GM23248 (cell line): ENCODE measurements at places on chromosomes 11 and 22.

DNA sequence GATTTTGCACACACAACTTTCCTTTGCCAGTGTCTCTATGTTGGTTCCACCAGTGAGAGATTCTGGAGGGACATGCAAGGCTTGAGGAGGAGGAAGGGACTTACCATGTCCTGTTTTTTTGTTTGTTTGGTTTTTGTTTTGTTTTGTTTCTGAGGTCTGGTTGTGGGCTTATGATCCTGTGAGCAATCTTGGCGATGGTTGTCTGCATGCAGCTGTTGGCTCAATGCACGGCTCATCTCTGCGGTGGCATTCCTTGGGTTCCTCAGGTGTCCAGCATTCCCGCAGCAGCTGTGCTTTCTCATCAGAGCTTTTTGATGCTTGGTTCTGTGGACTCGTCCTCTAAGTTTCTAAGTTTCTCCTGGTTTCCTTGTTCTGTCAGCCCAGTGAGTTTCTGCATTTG is 4.8 kb upstream of the NNMT start:
- peak; percentile 83 for DNase-seq
- peak overlapping the region; percentile 100 for H3K27ac ChIP-seq
- no peaks in the 10 kb centered on the region for H3K36me3 ChIP-seq
- peak overlapping the region; percentile 80 for H3K4me3 ChIP-seq
- H3K4me1 ChIP-seq: peaks cover 81% of the 10 kb centered on the region
- H3K27me3 ChIP-seq: no peaks in the 10 kb centered on the region

DNA sequence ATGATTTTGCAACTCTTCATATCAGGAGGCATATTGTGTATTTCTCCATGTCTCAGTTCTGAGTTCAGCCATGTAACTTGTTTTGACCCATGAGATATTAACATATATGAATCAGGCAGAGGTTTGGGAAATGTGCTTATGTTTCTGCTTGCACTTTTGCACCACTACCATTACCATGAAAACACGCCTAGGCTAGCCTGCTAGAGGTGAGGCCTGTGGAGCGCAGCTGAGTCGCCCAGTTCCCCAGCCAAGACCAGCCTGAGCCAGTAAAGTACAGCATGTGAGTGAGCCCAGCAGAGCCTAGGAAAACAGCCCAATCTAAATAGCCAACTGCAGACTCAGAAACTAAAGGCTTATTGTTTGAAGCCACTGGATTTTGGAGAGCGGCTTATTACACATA is 18.4 kb upstream of the MYOD1 start:
- no peak overlapping the region for H3K4me3 ChIP-seq
- H3K4me1 ChIP-seq: no peaks in the 10 kb centered on the region

DNA sequence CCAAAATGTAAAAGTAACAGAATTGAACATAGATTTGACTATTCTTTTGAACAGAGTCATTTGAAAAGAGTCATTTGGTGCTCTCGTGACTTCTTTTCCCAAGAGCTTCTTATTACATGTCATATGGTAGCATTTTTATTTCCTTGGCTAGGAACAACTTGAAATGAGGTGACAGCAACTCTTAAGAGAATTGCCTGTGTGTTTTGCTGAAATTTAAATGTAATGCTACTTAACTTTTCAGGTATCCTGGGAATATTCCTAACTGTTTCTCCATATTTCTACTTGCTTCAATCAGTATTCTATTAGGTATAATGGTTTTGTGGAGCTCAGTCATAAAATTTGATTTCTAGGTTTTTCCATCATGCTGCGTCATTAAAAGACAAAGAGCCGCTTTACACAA is 700.7 kb downstream of the LUZP2 start:
- no peak overlapping the region for H3K27ac ChIP-seq
- no peaks in the 10 kb centered on the region for H3K4me1 ChIP-seq

- no peak for DNase-seq
- no peaks in the 10 kb centered on the region for H3K4me1 ChIP-seq
- peaks cover 32% of the 10 kb centered on the region for H3K27me3 ChIP-seq
- H3K4me3 ChIP-seq: no peak overlapping the region
- no peak overlapping the region for H3K27ac ChIP-seq
- H3K36me3 ChIP-seq: no peaks in the 10 kb centered on the region
These were observed 16.5 kb upstream of the FXYD2 start for GRCh38 chr11:117840881-117841550.

- peak; percentile 27 for DNase-seq
- H3K4me1 ChIP-seq: peaks cover 18% of the 10 kb centered on the region
- H3K27me3 ChIP-seq: no peaks in the 10 kb centered on the region
These were observed 51.1 kb upstream of the MUC15 start for GRCh38 chr11:26623076-26623659.

GRCh38 chr11:60492488-60493009 is at the start of gene MS4A12:
TSS of gene MS4A12 (plus strand) at chr11:60492778. CDS start at chr11:60497319, 4,541 bp downstream.
- no peak within 1 kb of the TSS for H3K4me3 ChIP-seq
- H3K4me1 ChIP-seq: no peaks in the 10 kb centered on the region
- no peaks in the 10 kb centered on the region for H3K36me3 ChIP-seq
- DNase-seq: no peak
- H3K27me3 ChIP-seq: no peaks in the 10 kb centered on the region
- no peak within 1 kb of the TSS for H3K27ac ChIP-seq

DNA sequence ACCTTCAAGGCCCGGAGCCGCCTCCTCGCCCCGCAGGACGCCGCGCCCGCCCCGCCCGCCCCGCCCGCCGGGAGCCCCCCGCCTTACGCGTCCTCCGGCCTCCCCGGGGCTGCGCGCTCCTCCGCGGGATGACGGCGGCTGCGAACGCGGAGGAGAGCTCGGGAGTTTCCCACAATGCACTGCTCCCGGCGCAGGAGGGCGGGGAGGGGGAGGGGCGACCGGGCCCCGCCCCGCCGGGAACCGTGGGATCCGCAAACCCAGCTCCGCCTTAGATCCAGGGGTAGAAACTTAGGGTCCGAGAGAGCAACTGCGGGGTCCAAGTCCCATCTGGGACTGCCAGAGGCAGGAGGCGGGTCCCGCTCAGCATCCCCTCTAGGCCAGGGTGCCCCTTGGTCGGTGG is at the start of gene CEND1:
CEND1 (minus strand) TSS at position 148 of the 400 bp plus-strand sequence. CDS start 1,514 bp downstream, outside the sequence.
- H3K27me3 ChIP-seq: no peaks in the 10 kb centered on the region
- no peaks in the 10 kb centered on the region; the same call in 1 of the 2 replicates for H3K36me3 ChIP-seq
- peak within 1 kb of the TSS; percentile 45; the same call in 1 of the 2 replicates for H3K4me3 ChIP-seq
- H3K4me1 ChIP-seq: no peaks in the 10 kb centered on the region
- peak; percentile 82 for DNase-seq
